ENCODE measurements at places on chromosomes 13 and 19.
A peak's percentile ranks its signal among the peaks of the same experiment; 100 is the strongest.

DNA sequence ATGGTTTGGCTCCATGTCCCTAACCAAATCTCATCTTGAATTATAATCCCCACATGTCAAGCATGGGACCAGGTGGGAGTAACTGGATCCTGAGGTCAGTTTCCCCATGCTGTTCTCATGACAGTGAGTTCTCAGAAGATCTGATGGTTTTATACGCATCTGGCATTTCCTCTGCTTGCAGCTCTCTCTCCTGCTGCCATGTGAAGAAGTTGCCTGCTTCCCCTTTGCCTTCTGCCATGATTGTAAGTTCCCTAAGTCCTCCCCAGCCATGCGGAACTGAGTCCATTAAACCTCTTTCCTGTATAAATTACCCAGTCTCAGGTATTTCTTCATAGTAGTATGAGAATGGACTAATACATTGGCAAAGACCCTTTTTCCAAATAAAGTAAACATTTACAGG, 96.8 kb downstream of the TSHZ3 start:
- DNase-seq: no peak

- peak; percentile 61 for DNase-seq
These were observed 45.8 kb upstream of the RGCC start for GRCh38 chr13:41411522-41411921.

DNA sequence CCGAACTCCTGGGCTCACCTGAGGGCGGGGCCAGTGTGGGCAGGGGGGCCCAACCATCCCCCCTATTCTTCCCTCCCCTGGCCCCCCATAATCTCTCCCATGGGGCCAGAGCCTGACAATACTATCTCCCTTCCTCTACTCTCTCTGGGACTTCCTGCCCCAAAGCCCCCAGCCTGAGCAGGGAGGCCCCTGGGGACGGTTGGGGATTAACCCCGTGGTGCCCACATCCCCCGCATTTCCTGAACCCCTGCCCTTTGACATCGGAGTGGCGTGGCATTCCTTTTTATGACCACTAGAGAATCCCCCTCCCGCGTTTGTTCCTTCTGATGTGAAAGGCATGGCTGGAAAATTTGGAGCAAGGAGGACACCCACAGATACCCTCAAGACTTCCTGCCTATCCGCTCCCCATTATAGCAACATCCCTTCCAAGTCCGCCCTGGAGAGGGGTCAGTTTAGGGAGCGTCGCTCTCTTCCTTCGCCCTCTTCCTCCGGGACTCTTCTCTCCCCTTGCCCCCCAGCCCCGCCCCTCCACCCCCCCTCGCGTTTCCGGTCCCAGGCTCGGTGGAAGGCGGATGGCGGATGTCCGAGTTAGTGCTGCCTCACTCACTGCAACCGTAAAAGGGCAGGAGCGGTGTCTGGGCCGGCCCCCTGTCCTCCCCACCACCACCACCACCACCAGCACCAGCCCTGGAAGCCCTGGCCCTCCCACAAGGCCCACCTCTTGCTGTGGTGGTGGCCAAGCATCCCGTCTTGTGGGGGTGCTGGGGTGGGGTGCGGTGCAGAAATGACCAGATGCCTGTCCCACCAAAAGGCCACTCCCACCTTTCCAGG, 1.8 kb downstream of the VASP start:
- no peak for DNase-seq

GRCh38 chr19:10116085-10116865, 3.4 kb downstream of the EIF3G start:
- DNase-seq: no peak

DNA sequence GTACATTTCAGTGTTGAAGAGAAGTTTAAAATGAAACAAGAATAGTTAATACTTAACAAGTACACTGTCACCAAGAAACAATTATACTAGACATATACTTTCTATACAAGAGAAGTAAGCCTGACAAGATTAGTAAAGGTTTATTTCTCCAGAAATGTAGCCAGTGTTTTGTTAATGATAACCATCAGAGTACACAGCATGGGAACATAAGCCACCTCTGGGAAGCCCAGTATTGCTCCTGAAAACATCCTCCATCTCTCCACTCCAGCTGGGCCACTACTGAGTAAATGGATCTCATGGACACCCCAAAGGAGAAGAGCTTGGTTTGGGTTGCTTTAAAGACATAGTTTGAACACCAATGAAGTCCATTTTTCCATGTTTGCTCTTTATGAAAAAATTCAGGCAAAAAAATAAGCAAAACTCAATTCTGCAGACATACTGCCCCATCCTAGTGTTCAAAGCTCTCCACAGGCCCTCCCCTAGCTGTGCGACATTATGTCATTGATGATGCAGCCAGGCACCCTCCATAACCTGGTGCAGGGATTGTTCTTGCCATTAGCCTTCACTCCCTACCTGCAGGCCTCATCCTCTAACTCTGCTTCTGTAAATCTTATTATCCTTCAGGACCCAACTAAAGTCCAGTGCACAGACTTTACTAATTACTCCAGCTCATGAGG, 61.9 kb downstream of the LHFPL6 start:
- DNase-seq: no peak

DNA sequence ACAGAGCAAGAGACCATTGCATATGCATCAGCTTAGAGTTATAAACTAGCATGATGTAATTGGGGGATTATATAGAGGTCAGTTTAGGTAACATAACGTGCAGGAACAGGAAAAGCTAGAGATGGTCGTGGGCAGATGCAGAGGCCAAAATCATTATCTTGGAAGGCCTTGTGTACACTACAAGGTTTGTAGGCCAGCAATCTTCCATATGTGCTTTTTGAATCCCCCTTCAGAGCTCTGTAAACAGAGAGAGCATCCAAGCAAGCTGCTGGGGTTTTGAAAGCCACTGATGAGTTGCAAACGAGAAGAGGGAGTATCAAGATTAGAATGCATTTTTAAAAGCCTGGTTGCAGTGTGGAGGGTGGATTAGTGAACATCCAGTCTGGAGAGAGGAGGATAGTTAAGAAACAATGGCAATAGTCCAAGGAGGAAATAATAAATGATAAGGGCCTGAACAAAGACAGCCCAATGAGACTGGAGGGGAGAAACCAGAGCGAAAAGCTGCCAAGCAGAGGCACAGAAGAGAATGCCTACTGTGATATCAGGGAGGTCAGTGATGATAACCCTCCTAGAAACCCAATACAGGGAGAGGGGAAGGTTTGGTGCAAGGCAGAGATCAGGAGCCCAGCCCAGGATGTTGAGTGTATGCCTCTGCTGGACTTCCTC, 109.6 kb downstream of the ZAR1L start:
- DNase-seq: no peak

GRCh38 chr13:97360610-97361009, 73.4 kb upstream of the RAP2A start:
- no peak for DNase-seq

GRCh38 chr13:29165840-29166239, 345.7 kb downstream of the MTUS2 start:
- DNase-seq: no peak

GRCh38 chr19:10655457-10656312, 1.5 kb downstream of the ILF3 start:
- DNase-seq: peak; percentile 42

GRCh38 chr13:63435667-63436324, 2020.1 kb upstream of the PCDH20 start:
- DNase-seq: no peak

GRCh38 chr13:36772853-36773252, 46.2 kb upstream of the RFXAP start:
- DNase-seq: no peak

DNA sequence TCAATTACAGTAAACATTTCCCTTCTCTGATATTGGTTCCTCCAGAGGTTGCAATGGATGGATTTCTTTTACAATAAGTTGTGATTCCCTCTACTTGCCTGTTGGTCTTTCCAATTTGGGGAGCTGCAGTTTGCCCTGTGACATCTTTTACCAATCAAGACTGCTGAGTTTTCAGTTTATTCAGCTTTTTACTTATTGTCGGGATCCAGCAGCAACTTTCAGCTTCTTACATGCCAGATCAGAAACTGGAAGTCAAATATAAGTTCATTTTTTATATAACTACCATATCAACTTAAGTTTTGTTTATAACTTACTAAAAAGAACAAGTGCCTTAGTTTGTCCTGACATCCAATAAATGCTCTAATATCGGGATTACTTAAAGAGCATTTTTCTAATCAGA, 10.5 kb downstream of the OR10H3 start:
- no peak for DNase-seq

DNA sequence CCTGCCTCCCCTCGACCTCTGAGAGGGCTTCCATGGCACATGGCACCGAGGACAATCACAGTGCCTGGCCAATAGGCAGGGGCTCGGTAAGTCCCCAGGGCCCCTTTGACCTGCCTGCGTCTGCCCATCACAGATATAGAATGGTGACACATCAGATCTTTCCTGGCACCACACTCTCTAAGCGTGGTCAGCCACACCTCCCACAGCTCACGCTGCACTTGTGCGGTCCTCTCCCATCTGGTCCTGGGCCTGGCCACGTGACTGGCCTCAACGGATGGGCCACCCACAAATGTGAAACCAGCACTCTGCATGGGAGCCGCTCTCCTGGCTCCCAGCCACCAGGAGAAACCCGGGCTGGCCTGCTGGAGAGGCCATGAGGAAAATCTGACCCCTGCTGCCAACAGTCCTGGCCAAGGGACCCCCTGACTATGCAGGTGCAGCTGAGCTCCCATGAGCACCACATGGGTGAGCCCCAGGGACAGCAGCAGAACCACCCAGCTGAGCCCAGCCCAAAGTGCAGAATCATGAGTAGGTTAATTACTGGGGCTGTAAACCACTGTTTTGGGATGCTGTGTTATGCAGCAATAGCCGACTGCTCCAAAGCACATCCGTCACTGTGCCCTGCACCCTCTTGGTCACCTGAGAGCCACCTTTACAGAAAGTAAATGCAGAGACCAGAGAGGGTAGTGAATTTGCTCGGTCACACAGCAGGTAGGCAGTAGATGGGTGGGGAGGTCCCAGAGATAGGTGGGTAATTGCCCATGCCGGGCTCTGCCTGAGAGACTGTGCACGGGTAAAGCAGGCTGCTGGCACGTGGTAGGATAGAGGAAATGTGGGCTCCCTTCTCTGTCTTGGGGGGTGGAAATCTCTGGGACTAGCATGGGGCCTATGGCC, 9.7 kb upstream of the MEF2B start:
- DNase-seq: no peak

DNA sequence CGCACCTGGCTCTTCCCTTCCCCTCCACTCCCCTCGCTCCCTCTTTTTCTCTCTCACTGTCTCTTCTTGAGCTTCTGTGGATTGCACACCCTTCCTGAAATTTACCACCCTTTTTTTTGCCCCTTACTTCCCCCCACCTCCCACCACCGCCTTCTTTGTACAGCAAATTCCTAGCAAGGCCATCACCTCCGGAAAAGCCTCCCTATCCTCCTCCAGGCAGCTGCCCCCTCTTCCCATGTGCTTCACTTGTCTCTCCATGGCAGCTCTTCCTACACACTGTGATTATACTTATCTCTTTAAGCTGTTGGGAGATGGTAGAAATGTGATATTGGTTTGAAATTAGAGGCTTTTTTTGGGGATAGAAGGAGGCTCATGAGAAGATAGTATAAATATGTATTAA, 28.3 kb upstream of the KCTD4 start:
- no peak for DNase-seq

DNA sequence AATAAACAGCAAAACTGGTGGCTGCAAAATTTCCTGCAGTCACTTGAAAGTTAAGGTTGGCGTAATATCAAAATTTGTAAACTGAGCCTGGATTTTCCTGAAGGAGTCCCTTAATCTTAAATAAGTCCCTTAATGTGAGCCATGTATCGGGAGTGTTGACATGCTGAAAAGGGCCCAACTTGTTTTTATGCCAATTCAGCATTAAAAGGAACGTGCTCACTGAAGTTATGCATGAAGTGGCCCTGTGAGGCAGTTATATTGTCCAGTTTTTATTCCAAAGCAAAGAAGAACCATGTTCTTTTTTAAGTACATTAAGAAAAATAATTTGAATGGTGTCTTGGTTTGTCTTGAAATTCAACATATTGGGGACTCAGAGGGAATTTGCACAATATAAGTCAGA, 1766.9 kb downstream of the SLITRK1 start:
- no peak for DNase-seq

DNA sequence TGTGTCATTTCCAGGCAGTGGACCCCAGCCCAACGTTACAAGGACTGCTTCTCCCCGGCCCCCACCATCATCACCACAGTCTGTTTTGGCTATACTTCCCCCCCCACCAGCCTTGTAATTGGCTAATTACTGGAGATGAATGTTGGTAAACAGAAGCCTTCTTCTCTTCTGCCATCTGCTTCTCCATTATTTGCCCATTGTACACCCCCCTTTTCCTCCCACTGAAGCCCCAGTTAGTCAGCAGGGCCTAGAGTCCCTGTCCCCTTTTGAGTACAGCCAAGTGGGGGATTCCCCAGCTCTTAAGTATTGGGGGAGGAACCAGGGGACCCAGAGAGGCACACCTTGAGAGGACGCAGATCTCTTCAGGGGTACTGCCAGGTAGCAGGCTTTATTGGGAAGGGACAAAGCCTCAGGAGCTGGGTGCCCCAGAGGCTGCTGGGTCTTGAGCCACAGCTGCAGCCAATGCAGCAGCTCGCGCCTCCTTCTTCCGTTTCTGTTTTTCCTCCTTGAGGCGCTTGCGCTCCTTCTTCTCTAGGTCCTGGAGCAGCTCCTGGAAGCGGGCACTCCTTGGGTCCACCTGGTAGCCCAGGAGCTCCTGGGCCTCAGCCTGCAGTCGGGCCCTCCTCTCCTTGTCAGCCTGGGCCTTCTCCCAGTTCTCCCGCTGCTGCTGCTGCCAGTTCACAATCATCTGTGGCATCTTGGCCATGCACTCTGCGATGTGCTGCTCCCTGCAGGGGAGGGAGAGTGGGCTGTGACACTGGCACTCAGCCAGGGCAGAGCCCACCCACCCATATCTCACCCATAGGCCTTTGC, 3.0 kb downstream of the GADD45GIP1 start:
- DNase-seq: no peak

DNA sequence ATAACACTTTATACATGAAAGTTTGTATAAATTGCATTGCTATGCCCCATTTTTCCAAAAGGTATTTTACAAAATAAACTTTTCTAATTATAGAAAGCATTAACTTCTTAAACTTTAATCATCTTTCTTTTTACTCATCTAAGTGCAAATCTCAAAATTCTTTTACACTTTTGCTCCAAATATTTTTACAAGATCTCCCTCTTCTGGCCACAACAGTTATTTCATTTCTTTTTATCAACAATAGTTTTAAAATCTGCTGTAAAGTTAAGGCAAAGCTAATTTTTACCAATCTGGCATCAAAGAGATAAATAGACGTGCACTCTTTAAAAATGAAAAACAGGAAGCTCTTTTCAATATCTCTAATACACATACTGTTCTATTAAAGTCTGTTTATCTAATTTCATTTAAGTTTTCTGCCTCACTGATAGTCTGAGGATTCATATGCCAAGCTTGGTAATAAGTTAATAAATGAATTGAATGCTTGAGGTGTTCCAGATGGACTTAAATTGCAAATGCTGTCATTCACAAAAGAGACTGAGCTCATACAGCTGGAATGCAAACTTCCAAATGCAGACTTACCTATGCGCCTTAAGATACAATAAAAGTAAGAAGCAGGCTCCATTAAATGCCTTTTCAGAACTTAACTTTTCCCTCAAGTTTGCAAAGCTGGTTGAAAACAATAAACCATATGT, 583.0 kb upstream of the ATXN8OS start:
- DNase-seq: no peak

- no peak for DNase-seq
These were observed 81.2 kb upstream of the ABCC4 start for GRCh38 chr13:95382411-95382810.

GRCh38 chr19:10095948-10096614, 6.4 kb downstream of the ANGPTL6 start:
- DNase-seq: peak; percentile 91

- no peak for DNase-seq
These were observed 66.6 kb upstream of the C1QTNF9B start for GRCh38 chr13:23963947-23964346.
